ENCODE measurements at places on chromosomes 5 and 9.

DNA sequence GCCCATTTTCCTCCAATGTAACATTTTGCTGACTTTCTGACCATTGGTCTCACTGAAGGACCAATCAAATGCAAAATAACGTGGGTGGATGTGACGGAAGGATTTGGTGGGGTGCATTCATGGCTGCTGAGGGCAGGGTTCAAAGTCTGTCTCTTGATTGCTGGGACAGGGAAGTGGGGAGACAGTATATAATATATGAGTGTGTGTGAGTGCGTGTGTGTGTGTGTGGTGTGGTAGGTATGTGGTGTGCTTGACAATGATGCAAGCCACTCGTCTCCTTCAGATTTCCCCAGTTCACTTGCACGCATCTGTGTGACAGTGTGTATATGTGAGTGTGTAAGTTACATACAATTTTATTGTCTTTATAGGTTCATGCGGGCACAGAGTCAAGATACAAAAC, 477.3 kb downstream of the DIRAS2 start:
- DNase-seq, result no peak

GRCh38 chr5:109410389-109411148, 795 bp upstream of the PJA2 start:
- peak; percentile 4 for DNase-seq

GRCh38 chr5:175887463-175887862, 16.1 kb downstream of the CPLX2 start:
- DNase-seq, result no peak

DNA sequence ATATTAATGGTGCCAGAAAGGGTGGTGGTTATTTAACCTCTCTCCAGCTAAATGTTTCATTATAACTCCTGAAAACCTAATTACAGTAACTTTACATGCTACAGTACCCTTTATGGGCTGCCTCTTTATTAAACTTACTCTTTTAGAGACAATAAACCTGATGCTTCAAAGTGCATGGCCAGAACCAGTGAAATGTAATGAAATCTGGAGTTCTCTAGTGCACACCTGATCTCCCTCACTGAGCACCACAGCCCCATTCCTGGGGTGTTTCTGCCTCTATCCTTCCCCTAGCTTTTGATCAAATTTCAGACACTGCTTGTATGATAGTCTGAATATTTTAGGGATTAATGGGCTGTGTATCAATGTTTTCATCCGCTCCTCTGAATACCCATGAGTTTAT, 306.5 kb upstream of the WWC1 start:
- no peak for DNase-seq

DNA sequence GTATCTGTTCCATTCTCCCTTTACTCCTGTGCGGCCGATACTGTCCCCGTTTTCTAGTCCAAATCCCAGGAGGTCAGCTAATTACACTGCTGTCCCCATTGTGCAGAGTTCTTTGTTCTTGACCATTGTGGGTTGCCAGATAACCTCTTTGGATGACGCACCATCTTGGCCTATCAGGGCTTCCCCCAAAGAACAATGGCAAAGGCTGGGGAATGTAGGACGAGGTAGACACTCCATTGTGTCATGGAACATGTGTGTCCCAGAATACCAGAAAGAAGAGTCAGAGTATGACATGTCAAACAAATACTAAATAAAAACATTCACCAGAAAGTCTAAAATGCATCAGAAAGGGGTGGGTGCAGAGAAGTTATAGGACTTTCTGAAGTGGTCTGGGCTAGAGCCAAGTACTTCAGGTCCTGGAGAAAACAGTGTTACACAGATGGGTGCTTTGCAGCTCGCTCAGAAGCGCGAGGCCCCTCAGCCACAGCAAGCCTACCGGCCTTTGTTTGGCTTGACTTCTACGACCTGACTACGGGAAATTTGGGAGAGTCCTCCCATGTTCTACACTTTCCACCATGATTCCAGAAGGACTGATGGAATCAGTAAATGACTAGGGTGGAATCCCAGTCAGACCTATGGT, 83.2 kb upstream of the SSBP2 start:
- DNase-seq, result no peak

DNA sequence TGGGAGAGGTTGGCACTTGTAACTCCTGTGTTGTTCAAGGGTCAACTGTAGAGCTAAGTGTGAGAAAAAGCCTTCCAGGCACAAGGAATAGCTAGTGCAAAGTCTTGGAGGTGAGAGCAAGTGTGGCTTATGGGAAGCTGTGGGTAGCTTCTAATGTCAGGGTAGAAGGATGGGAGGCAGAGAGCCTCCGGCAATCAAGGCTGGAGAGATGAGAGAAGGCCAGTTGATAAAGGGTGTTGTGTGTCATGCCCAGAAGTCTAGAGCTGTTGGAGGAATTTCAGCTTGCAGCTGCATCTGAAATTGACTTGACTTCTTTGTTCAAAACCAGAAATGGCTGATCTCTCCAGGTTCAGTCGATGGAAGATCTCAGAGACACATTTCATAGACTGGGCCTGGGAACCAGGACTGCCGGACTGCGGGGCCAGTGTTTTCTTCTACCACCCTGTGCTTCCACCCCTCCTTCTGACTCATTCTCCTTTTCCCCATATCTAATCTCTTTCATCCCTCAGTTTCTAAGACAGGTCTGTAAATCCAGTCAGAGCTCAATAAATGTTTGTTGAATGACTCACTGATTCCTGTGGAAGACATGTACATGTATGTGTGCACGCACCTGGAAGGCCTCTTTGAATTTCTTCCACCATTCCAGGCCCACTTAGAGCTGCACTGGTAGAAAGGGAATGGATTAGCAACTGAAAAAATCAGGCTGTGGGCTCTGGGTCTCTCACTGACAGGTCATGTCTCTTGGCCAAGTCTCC, 67.8 kb upstream of the KLF4 start:
- DNase-seq, result no peak

GRCh38 chr5:180080486-180081280, 9.1 kb upstream of the RNF130 start:
- DNase-seq, result peak; percentile 24

DNA sequence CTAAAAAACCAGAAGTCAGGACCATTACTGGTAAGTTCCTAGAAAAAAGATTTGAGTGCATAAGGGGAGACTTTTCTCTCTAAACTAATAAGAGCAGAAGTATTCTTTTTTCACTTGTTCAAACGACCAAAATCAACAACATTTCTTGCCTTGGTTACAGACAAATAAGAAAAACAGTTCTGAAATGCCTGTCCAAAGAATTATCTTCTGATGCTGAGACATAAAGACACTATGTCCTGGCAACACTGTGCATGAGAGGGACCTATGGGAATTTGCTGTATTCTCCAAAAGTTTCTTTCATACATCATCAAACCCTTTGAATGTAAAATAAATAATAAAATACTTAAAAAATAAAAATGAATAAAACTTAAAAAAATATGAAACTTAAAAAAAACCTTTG, 50.4 kb downstream of the ZNF474 start:
- DNase-seq, result no peak

DNA sequence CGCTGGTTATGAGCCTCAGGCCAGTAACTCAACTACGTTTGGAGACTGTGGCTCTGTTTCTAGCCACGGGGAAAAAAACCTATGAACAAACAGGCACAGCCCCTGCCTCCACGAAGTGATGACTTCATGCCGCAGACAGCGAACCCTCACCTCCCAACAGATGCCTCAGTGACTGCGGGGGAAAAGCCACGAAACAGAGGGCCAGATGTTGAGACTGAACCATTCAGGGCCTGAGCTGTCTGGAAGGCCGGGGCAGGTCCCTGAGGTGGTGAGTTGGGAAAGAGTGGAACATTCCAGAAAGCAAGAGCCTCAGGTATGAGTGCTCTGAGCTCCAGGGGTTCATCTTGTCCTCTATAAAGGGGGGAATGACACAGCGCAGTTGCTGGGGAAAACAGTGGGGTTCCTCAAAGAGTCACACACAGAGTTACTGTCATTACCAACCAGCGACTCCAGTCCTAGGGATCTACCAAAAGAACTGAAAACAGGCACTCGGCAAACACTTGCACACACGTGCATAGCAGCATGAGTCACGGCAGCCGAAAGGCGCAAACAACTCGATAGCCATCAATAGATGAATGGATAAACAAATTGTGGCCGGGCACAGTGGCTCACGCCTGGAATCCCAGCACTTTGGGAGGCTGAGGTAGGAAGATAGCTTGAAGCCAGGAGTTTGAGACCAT, 15.3 kb downstream of the PLPP7 start:
- no peak for DNase-seq

DNA sequence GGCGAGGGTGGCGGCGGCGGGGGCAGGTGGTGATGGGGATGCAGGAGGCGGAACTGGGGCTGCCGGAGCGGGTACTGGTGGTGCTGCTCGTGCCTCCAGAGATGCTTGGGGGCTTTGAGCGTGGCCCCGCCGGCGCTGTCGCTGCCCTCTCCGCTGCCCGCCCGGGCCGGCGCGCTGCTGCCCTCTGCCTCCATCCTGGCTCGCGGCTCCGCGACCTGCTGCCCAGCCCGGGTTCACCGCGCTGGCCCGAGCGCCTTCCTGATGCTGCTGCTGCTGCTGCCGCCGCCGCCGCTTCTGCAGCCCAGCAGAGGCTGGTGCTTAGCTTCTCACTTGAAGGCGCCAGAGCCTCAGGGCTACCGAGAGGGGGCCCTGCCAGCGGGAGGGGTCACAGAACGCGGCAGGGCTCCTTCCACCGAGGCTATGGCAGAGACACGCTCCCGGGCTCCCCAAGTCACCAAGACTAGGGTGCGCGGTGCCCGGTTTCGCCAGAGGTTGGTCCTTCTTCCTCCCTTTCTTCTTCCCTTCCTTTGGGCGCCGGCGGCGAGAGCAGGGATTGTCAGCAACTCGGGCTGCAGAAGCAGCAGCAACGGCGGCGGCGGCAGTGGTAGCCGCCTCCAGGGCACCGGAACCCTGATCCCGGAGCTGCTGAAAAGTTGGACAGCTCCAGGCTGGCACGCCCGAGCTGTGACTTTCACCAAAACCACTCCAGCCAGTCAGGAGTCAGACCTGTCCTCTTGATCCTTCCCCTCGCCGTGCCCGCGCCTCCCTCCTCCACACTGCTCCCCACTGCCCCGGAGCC, at the start of gene PDE4D:
PDE4D (minus strand) TSS at position 298 of the 799 bp plus-strand sequence.
- DNase-seq, result no peak

DNA sequence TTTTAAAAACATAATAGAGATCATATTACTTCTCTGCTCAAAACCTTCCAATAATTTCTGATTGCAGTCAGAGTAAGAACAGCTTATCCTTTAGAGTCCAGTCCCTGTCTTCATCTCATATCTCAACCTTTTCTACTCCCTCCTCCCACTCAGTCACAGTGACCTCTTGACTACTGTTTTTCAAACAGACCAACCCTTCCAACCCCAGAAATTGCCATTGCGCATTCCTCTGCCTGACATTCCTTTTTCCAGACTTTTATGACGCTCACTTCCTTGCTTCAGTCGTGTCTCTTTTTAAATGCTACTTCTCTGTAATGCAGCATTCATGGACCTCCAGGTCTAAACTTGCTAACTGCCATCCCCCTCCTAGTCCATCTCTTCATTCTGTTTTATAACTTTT, 800.5 kb downstream of the BRINP1 start:
- DNase-seq, result no peak

DNA sequence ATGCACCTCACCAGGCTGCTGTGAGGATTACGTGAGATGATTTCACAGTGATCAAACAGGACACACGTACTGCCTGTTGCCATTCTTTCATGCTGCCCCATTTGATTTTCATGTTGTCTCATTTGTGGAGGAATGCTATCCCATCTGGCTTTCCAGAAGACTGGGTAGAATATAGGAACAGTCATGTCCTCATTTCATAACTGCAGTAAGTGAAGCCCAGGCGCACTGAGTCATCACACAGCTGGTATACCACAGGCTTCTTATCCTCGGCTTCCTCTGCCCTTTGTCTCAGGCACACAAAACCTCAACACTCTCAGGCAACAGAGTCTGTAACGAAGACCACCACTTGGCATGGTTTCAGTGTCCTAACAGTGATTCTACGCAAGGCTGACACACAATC, 62.3 kb downstream of the LHFPL2 start:
- DNase-seq, result no peak
